Astrocyte of the hippocampus (primary cell): ENCODE measurements at places on chromosomes 1 and 21.

DNA sequence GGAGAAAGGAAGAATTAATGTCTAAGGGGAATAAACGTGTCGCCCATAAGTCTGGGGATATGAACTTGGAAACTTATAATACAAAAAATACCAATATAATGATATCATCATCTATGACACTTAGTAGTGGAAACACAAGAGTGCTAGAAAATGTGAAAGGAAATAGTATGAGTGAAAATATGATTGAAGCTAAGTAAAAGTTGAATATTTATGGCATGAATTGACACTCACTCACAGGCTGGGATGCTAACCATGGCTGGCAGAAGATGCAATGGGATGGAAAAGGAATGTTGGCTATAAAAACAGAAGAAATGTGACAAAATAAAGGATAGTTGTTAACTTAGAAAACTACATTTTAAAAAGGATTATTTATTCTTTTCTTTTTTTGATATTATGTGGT is 120.1 kb downstream of the XPR1 start:
- no peak for DNase-seq

- peak; percentile 43 for DNase-seq
These were observed 74.1 kb upstream of the AKT3 start for GRCh38 chr1:243924188-243924587.

GRCh38 chr1:1917304-1917976 is 1.6 kb downstream of the TMEM52 start:
- no peak for DNase-seq

- no peak for DNase-seq
These were observed 36.5 kb downstream of the GALNT2 start for GRCh38 chr1:230103306-230104173.

DNA sequence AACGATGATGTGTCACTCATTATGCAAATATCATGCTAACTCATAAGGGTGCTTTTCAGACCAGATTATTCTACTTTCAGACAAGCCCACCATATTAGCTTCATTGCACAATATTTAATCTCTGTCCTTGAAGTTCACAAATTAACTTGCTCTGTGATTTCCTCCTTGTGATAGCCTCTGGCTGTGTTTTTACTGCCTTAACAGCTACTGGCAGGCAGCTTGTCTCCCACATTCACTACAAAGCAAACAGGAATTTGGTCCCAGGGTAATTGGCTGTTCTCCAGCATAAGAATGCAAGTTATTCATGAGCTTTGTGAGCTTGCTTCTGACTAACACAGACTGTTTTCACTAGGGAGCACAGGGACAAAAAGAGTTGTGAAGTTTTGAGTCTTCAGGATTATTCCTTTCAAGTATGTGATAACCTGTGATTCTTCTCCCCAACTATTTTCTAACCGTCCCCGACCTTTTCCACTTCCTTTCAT is 87.9 kb upstream of the HMCN1 start:
- DNase-seq: peak; percentile 99

DNA sequence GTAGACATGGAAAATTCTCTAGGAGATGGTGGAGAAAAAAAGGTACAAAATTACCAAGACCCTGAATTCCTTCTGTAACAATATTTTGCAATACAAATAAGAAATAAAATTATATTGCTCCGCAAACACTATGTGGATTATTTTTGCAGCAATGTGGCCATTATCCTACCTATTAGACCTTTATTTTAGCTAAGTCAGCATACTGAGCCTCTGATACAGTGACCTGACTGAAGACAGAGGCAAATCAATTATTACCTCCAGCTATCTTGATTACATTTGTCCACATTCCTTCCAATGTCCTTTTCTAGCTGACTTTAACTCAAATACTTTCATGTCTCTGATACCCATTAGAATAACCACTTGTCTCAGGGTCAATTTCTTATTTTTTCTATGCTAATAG is 610.9 kb downstream of the LRRIQ3 start:
- no peak for DNase-seq

- no peak for DNase-seq
These were observed 1.3 kb downstream of the CATSPER4 start for GRCh38 chr1:26191739-26192138.

DNA sequence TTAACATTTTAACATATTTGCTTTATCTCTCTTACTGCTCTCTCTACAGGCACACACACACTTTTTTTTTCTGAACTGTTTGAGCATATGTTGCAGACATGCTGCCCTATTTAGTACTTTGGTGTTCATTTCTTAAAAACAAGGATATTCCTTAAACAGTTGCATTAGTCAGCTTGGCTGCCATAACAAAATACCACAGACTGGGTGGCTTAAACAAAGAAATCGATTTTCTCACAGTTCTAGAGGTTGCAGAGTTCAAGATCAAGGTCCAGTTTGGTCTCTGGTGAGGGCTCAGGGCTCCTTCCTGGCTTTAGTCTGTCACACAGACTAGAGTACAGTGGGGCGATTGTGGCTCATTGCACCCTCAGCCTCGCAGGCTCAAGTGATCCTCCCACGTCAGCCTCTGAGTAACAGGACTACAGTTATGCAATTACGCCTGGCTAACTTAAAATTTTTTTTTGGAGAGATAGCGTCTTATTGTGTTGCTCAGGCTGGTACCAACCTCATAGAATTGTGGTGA is 46.7 kb downstream of the RPRD2 start:
- DNase-seq: peak; percentile 14

- no peak for DNase-seq
These were observed 184.5 kb downstream of the FASLG start for GRCh38 chr1:172843444-172843843.

DNA sequence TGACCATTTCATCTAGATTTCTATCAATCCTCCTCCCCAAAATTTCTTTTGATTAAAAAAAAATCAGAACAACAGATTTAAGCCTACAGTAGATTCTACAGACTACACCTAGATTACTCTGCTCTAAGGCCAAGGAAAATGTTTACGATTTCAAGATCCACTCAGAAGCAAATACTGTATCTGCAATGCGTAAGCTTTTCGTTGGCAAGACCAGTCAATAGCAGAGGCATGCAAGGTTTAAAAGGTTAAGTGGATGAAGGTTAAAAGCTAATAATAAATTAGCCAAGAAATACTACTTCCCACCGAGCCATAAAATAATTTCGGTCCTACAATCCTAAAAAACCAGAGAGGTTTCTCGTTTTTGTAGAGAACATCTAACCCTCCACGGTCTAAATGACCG is 1.3 kb downstream of the CLSTN1 start:
- no peak for DNase-seq

- peak; percentile 86 for DNase-seq
These were observed 11.4 kb downstream of the THBS3 start for GRCh38 chr1:155196103-155196892.
